Head of caudate nucleus (tissue), 42 donors: ENCODE measurements at places on chromosomes 11 and 22.

- no peak for DNase-seq
Measured at GRCh38 chr11:46198245-46199240, 77.3 kb upstream of the PHF21A start.

GRCh38 chr22:22019659-22020424 is 37.3 kb upstream of the TOP3B start:
- DNase-seq = no peak

- no peak for DNase-seq
Measured at GRCh38 chr22:44723801-44724200, 21.8 kb downstream of the PRR5 start.

DNA sequence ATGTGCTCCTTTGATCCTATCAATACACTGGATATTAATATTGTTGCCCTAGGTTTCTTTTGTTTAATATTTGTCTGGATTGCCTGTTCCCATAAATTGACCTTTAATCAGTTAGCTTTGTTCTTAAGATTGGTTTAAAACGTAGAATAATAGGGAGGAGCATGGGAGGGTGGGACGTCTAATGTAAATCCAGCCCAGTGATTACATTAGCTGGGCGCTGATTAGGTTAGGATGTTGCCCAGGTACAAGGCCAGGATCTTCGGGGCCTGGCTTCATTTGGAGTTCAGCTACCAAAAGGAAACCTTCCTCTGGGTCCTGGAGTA is at the start of gene SRSF8:
Gene SRSF8 (plus strand): TSS at position 204 of the 323 bp plus-strand sequence. CDS start 308 bp downstream, outside the sequence.
- no peak for DNase-seq

GRCh38 chr22:33793475-33793874 is 126.8 kb downstream of the LARGE1 start:
- no peak for DNase-seq

GRCh38 chr22:43317239-43317638 is 25.9 kb downstream of the SCUBE1 start:
- no peak for DNase-seq
